ENCODE measurements at places on chromosomes 16 and 17.

GRCh38 chr17:55286681-55287589, 22.2 kb downstream of the HLF start:
- DNase-seq = no peak

DNA sequence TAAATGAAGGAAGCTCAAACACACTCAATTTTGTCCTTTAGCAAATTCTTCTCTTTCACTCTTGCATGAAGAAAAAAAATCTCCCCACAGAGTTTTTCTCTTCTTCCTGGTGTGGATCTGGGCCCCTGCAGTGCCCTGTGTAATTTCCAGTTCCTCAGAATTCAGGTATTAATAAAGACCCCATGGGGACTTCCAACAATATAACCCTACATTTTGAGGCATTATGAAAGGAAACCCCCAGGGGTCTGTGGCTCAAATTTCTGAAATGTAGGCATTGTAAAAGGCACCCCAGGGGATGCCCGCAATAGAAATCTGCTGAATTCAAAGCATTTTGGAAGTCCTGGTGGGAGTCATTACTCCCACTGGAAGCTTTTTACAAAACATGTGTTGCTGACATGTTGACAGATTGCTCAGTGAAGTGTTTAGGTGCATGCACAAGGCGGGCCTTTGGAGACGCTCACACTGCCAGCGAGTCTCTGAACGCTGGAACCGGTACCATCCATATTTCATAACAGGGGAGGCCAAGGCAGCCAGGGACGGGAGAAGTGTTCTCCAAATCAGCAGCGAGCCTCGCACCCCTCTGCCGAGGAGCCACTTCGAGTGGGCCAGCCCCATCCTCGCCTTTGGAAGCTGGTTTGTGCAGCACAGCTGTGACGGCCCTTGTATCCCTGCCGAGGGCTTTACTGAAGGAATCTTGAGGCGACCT, 154.0 kb downstream of the ZNF423 start:
- no peak for DNase-seq

- no peak for DNase-seq
Measured at GRCh38 chr17:77436058-77436442, 295.3 kb downstream of the SEC14L1 start.

- DNase-seq = no peak
Measured at GRCh38 chr17:679491-679890, 35.1 kb downstream of the VPS53 start.

- no peak for DNase-seq
Measured at GRCh38 chr17:17041018-17041521, 1.2 kb upstream of the MPRIP start.

DNA sequence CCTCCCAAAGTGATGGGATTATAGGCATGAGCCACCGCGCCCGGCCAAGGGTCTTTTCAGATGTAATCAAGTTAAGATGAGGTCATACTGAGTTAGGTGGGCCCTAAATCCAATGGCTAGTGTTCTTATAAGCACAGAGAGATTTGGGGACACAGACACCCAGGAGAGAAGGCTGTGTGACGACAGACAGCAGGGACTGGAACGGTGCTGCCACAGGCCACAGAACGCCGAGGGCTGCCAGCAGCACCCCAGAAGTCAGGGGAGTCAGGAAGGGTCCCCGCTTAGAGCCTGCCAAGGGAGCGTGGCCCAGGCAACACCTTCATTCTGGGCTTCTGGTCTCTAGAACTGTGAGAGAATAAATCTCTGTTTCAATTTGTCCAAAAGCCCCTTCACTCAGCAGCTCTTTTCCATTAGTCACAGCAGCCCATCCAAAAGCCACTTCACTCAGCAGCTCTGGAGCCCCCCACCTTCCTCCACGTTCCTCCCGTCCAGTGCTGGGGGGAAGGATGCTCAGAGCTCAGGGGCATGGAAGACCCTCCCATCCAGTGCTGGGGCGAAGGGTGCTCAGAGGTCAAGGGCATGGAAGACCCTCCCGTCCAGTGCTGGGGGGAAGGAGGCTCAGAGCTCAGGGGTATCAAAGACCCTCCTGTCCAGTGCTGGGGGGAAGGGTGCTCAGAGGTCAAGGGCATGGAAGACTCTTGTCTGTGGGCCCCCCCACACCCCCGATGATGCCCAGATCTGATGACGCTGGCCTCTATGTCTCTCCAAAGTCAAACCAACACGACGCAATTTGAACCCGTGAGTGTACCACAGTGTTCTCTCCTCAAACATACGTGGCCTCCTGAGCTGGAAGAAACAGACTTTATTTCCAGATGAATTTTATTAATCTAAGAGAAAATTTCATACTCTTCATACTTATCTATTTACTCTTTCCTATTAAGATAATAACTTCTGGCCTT, 11.9 kb downstream of the RAB40B start:
- DNase-seq = no peak

- DNase-seq = no peak
Measured at GRCh38 chr17:82267575-82268379, 5.7 kb downstream of the CSNK1D start.

- DNase-seq = no peak
Measured at GRCh38 chr16:86145669-86146068, 246.7 kb downstream of the IRF8 start.

DNA sequence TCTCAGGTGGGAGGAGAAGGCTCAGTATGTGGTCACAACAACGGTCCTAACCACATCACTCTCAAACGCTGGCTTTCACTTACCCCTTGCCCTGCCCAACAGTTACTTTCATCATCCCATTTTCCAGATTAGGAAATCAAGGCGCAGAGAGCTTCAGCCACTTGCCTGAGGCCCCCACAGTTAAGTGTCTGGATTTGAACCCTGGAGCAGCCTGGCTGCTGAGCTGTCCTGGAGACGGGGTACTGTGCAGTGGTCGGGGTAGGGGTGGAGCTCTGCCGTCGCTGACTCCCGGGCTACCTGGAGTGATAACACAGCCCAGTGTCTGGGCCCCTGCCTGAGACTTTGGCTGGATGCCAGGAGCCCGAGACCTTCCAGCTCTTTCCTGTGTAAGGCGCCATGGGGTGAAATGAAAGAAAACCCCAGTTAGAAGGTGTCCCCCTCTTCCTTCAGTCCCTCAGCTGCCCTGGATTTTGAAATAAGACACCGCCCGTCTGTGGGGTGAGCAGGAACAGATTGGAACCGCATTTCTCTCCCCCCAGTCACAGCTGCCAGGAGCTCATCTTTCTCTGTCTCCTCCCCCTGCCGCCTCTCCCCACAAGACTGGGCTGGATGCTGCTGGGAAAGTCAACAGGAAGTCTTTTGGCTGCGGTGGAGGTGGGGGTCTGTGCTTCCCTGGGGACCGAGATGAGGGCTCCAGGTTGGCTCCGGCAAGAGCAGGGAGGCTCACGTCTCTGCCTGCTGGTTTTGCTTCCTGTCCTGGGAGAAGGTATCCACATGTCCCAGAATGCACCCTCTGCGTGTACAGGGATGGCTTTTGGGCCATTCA, 280.2 kb downstream of the SEC14L1 start:
- no peak for DNase-seq

DNA sequence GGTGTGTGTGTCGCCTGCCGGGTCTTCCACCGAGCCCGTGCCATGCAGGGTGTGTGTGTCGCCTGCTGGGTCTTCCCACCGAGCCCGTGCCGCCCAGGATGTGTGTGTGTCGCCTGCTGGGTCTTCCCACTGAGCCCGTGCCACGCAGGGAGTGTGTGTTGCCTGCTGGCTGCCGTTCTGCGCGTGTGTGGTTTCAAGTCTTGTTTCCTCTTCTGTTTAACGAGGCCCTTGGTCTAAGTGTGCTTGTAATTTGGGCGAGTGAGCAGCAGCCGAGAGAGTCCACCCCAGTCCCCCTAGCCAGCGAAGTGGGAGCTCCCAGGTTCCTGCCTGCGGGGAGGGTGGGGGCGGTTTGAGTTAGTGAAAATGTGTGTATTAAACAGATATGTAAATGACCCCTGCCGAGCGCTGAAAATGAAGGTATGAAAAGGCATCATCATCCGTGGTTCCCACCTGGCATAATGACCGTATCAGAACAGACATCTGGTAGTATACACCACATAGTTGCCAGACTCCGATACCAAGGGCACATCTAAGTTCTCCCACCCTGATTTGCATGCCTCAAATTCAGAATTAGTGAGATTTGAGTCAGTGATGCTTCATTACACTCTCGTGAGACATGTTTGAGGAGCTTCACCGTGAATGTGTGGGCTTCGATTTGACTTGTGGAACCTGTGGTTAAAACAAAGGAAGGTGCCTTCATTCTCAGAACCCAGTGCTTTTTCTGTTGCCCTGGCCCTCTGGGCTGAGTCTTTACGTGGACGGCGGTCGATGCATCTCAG, 114.5 kb upstream of the CHMP6 start:
- peak; percentile 88 for DNase-seq

DNA sequence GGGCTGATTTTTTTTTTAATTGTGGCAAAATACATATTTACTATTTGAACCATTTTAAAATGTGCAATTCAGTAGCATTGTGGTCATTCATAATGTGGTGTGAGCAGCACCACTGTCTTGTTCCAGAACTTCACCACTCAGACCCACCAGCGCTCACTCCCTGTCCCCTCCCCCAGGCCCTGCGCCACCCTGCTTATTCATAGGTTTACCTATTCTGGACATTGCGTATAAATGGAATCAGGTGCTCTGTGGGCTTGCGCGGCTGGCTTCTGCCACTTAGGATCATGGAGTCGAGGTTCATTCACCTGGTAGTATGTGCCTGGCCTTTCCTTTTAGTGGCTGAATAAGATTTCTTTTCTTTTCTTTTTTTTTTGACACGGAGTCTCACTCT, 59.4 kb downstream of the NT5M start:
- DNase-seq = no peak

GRCh38 chr17:62727916-62728672, 80.0 kb downstream of the MARCHF10 start:
- no peak for DNase-seq

- no peak for DNase-seq
Measured at GRCh38 chr17:31415004-31415454, 23.6 kb downstream of the RAB11FIP4 start.

DNA sequence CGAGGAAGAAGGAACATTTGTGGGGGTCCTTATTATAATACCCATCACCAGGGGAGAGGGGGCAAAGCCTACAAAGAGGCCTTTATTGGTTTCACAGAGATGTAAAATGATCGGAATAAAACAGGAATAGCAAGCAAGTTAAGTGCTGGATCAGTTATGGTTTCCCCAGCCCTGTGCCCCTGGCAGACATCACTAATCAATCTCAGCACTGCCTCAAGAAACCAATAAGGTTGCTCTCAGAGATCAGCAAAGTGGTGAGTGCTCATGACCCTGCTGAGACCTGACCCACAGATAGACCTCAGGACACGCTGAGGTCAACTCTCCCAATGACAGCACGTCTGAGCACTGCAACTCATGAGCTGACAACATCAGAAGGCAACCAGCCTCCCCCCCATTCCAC, 66.3 kb downstream of the ZNF423 start:
- DNase-seq = no peak

DNA sequence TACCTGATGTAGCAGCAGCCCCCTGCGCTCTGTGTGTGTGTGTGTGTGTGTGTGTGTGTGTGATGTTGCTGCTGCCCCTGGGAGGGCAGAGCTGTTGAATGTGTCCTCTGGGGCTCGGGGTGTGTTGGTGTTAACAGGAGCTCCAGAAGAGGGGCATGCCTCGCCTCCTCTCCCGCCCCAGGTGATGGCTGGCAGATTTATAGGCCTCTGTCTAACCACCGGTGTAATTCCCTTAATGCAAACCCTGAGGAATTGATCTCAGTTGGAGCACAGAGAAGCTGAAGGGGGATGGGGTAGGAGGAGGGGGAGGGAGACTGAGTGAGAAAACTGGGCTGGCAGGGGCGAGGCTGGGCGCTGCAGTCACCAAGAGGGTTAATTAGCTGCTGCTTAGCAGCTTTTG, 10.0 kb downstream of the CACNA1G start:
- DNase-seq = no peak

- DNase-seq = no peak
Measured at GRCh38 chr17:2782055-2782454, 14.2 kb upstream of the RAP1GAP2 start.

GRCh38 chr16:14958323-14958600, 16.6 kb upstream of the PDXDC1 start:
- no peak for DNase-seq

- no peak for DNase-seq
Measured at GRCh38 chr16:48641770-48642169, 31.8 kb upstream of the N4BP1 start.

DNA sequence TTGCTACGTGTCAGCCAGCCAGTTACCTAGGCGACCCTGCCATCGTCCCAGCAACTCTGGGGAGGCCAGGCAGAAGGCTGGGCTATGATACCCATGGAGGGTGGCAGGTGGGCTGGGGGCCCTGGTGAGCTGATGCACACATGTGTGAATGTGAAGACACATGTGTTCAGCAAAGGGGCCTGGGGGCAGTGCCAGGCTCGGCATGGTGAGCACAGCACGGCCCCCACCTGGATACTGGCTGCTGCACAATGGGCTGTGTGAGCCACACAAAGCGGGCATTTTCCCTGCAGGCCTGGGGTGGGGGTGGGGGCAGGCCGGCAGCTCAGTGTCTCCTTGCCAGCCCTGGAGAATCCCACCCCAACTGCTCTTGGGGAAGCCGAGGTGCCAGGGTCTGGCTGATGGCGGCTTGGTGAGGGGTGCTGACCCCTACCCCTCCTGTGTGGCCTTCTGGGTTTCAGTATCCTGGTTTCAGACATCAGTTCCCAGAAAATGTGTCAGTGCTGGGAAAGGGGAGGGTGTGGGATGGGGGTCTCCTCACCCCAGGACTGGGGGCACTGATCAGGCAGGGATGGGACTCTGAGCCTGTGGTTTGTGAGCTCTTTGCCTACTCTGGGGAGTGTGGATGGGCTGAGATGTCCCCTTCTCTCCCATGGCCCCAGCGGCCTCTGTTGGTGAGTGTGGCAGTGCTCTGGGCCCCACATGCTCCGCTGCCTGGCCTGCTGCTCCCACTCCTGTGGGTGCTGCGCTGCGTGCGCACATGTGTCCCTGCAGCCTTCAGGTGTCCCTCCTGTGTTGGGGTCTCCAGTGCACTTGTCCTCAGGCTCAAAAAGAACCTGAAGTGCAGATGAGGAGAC, 5.1 kb downstream of the LLGL1 start:
- DNase-seq = no peak

GRCh38 chr16:200388-200787, 20.1 kb downstream of the HBQ1 start:
- DNase-seq = no peak

DNA sequence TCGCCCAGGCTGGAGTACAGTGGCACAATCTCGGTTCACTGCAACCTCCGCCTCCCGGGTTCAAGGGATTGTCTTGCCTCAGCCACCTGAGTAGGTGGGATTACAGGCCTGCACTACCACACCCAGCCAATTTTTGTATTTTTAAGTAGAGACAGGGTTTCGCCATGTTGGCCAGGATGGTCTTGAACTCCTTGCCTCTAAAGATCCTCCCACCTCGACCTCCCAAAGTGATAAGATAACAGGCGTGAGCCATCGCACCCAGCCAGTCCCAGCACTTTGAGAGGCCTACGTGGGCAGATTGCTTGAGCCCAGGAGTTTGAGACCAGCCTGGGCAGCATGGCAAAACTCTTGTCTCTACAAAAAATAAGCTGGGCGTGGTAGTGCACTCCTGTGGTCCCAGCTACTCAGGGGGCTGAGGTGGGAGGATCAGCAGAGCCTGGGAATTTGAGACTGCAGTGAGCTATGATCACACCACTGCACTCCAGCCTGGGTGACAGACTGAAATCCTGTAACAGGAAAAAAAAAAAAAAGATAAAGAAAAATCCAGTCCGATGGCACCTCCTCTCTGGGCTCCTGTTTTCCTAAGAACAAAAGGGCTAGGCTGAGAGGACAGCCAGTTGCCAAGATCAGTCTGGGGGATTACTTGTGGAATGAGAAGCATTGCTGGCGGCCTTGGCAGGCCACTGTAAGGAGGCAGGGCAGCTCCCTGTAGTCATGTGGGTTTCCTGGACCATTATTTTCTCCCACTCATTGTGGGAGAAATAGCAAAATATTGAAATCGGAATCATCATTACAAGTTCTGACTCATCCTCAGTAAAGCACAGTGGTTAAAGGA, 3.0 kb upstream of the PIPOX start:
- no peak for DNase-seq

Data from GM10248 (cell line).